NCI-H774 (cell line): ENCODE measurements at places on chromosomes 2 and 18.

DNA sequence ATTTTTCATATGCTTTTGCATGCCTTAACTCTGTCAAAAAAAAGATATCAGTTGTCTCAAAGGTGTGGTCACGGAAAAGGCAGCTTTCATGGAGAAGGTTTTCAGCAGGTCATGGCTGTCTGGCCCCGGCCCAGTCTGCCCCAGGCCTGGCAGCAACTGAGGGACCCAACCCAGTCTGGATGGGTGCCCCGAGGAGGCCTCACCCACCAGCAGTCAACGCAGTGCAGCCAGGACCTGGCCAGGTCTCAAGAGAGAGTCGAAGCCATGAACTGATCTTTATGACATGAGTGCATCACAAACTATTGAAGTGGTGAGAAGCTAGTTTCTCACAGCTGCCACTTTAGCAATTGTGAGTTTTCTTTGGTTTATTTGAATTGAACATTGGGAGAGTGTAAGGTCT lies 7.9 kb downstream of the TUBB6 start:
- DNase-seq = no peak

DNA sequence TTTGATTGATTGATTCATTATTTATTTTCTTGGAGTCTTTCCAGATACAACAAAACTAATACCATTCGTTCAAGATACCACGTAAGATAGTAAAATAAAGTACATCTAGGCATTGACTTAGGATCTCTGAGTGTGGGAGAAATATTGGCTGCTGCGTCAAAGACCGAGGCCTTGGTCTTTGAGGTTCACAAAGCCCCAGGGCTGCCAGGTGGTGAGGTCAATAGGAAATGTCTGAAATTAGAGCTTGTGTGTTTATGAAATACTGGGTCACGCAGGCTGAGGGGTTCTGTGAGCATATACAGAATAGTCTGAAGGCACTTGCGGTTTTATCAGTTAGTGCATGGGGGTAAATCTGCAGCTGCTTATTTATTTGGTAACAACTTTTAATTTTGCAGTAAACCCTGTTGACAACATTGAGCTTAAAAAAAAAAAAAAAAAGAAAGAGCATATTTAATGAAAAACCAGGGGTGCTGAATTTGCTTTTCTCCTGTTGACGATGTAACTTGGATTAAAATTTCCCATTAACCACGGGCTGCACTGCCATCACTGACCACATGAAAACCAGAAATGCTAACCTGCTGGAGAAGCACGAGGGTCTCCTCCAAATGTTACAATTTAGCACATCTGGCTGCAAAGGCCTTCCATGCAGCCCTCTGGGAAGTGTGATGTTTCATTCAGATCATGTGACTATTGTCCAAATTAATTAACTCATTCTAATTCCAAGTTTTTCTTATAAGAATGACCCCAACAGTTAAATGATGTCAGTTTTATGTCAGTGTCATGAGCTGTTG lies 27.1 kb upstream of the SERPINB12 start:
- DNase-seq = no peak

DNA sequence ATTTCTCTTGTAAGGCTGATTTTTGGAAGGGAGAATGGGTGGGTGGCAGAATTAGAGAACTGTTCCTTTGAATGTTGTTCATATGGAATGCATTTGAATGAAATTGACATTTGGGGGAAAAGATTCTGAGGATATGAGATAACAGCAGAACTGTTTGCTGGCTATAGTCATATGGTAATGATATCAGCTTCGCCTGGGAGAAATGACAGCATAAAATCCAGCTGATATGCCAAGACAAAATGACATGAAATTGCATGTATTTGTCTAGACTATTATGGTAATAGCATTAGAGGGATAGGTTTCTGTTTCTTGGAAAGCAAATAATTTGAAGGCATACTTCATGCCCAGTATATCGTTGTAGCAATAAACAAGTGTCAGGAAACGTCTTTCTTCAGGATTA lies 150.8 kb upstream of the SPATS2L start:
- DNase-seq = no peak

GRCh38 chr2:205688417-205689200 lies 6.3 kb downstream of the NRP2 start:
- no peak for DNase-seq

GRCh38 chr18:23583071-23583865 lies 3.0 kb downstream of the NPC1 start:
- no peak for DNase-seq

DNA sequence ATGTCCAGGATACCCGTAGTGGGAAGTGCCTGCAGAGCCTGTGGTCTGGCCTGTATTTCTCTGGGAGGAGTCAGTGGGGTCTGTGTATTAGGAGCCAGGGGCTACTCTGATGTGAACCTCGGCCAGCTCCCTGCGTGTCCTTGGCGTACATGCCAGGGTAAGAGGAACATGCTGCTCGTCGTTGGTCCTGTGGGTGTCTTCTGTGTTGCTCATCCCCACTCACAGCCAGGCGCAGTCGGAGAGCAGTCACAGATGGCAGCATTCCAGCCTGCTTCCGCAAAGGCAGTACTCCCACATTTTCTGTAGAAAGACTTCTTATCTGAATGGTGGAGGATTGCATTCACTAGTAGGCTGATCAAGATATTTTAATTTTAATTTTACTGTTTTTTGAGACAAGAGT lies 84.9 kb downstream of the DGKD start:
- no peak for DNase-seq

DNA sequence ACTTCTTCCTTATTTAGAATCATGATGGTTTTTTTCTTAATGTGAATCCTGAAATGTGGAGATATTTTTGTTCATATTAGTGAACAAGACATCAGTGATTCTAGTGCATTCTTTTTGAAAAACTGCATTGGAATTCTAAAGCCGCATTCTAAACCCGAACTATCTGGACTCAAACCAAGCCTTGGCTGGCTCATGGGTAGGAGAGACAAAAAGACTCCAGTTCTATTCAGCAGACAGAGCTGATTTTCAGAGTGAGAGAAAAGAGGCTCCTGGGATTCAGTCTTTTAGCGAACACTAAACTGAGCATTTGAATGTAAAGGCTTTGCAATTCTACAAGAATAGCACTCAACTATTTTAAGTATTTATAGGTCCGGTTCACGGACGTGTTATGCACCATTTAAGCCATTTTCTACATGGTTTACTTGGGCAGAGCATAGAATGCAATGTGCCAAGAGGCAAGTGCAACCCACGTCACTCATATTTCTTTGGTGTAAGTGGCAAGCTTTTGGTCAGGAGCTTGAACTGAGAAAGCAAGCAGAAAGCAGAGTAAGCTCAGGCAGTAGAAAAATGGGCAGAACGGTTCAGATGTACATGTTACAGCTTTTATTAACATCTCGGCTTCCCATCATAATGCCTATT lies 227.3 kb upstream of the RAB12 start:
- DNase-seq = no peak
